ENCODE measurements at places on chromosomes 11 and 22.

DNA sequence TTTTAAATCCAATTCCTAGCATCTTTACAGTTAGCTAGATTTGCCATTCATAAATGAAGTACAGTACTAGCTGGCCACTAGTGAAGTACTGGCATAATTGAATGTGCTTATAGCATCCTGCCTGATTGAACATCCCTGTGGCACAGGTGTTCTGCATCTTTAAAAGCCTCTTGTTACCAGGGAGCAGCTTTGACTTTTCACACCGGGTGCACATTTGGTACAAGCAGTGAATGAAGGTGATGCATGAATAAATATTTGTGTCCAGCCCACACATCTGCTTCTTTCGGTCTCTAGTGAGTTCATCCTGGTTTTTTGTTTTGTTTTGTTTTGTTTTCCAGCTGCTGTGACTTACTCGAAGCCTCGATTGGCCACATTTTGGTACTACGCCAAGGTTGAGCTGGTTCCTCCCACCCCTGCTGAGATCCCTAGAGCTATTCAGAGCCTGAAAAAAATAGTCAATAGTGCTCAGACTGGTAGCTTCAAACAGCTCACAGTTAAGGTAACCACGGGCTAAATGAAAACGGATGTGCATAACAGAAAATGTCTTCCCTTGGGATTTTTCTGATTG, 5.3 kb downstream of the ATP5MG start:
- DNase-seq: no peak

GRCh38 chr11:8477680-8478079, 116.3 kb downstream of the STK33 start:
- DNase-seq: no peak

- no peak for DNase-seq
Observed at GRCh38 chr11:130181295-130182272, 22.0 kb downstream of the ST14 start.

DNA sequence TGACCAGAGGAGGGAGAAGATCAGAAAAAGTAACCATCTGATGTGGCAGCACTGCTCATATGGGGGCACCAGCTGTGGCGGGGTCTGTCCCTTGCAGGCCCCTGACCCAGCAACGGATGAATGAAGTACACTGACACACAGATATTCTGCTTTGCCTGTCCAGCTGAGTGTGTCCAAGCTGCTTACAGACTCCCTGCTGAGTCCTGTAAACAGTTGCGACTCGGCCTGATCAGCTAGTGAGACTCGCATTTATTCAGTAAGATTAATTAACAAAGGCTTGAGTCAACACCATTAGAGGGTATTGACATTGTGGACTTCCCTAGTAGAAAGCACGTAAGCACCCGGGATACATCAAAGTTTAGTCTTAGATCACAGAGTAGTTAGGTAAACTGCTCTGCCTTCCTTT, 15.3 kb upstream of the OR10D3 start:
- DNase-seq: no peak

- no peak for DNase-seq
Observed at GRCh38 chr22:48520884-48521588, 1306.6 kb downstream of the BRD1 start.

- peak; percentile 28 for DNase-seq
Observed at GRCh38 chr22:17772958-17773605, 1.2 kb downstream of the BID start.
